Iris pigment epithelial cell (primary cell): ENCODE measurements at places on chromosomes 12 and 14.
A peak's percentile ranks its signal among the peaks of the same experiment; 100 is the strongest.

GRCh38 chr12:121793838-121794533 lies 498 bp upstream of the RHOF start:
- DNase-seq: peak; percentile 95

DNA sequence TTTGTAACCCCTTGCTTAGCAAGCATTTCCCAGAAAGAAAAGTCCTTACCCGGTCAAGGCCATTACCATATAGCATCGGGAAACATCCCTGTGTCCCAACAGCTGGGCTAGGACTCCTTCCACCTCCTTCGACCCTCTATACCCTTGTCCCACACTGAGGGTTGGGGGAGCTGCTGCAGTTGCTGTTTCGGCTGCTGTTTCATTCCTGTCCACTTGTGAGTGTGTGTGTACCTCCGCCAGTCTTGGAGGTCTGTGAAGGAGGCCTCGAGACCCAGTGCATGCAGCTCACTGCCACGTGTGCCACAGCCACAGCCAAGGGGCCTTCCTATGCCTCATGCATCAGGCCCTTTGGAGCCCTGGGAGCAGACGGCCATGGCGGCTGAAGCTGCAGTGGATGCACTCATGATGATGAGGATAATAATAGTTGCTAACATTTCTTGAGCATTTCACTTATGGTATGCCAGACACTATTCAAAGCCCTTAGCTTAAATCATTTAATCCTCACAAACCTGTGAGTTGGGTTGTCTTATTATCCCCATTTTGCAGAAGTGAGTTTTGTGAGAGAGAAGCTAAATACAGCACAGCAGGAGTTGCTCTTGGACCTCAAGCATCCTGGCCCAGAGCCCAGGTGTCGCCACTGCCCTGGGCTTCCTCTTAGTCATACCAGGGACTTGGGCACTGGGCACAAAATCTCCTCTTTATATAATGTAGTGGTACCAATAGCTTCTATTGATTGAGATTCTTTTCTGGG lies 156.5 kb downstream of the PRKCH start:
- DNase-seq: peak; percentile 77

GRCh38 chr12:80176706-80177105 lies 77.4 kb downstream of the OTOGL start:
- peak; percentile 42 for DNase-seq

DNA sequence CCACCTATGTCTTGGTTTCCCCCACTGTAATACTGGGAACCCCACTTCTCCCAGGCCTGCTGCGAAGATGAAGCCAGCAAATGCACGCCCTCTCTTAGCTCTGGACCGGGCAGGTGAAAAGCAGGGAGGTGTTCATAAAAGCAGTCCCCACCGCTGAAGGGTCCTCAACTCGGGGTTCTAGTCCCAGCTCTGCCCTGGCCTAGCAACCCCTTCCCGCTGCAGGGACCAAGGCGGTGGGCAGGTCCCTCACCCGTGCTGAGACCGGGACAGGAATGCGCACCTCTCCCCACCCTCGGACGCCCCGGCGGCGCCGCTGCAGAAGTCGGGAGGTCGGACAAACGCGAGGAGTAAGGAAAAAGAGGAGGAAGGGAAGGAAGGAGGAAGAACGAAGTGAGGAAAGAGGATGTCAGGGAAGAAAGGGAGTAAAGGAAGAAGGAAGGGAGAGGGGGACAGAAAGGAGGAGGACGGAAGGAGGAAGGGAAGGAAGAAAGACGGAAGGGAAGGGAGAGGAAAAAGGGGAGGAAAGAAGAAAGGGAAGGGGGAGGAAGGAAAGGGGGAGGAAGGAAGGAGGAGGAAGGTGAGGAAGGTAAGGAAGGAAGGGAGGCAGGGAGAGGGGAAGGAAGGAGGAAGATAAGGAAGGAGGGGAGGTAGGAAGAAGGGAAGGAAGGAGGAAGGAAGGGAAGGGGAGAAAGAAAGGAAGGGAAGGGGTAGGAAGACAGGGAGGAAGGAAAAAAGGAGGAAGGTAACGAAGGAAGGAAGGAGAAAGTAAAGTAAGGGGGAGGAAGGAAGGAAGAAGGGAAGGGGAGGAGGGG lies 701 bp downstream of the SPRING1 start:
- no peak for DNase-seq

GRCh38 chr12:75774261-75775052 lies 257.1 kb downstream of the PHLDA1 start:
- DNase-seq: no peak

GRCh38 chr12:12539028-12539810 lies 23.4 kb downstream of the DUSP16 start:
- DNase-seq: no peak

- DNase-seq: no peak
These were observed 13.0 kb upstream of the GNG2 start for GRCh38 chr14:51847489-51847796.

DNA sequence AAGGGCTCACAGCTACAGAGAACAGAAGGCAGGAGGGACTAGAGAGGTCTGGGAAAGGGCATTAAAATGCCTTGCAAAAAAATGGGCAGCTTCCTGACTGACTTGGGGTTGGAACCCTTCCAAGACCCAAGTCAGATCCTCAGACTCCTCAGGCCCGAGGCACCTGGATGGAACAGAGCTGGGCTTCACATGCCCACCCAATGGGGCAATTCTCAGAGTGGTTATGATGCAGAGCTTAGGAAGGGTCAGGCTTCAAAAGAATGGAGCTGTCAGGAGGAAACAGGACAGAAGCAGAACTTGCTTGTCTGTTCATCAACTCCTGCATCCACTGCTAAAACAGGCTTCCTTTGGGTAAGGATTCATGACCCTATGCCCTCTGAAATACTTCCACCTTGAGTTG lies 9.7 kb upstream of the KRT1 start:
- DNase-seq: no peak

DNA sequence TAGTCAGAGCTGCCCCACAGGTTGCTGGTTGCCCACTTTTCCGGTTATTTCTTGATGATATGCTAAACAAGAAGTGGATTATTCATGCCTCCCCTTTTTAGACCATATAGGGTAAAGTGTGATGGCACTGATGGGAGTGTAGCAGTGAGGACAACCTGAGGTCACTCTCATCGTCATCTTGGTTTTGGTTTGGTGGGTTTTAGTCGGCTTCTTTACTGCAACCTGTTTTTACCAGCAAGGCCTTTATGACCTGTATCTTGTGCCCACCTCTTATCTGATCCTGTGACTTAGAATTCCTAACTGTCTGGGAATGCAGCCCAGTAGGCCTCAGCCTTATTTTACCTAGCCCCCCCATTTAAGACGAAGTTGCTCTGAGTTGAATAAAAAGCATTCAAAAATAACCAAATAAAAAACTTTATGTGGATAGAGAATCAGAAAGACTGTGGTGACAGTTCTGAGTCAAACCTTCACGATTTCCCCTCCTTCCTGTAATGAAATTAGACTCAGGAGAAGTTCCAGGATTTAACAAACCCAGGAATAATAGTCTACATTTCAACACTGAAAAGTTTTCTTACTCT lies 144.2 kb downstream of the PAWR start:
- no peak for DNase-seq

- DNase-seq: peak; percentile 70
These were observed 246.9 kb downstream of the DPF3 start for GRCh38 chr14:72646861-72647528.

DNA sequence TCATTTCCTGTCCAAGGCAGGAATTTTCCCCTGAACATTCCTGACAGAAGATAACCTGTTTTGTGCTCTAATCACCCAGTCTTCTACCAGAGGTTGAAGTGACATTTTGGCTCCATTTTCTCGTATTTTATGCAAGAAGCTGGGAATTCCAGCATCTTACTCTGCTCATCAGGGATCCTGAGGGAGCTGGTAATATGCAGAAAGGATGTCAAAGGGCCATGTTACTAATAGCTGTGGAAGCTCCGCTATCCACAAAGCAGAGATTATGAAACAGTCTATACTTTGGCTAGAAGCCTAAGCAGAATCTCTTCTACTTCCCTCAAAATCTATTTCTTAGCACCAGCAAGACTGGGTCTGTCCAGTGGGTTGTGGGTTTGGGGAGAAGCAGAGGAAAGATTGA lies 613.0 kb downstream of the DIO2 start:
- peak; percentile 84 for DNase-seq

- no peak for DNase-seq
These were observed 197.7 kb downstream of the NAV3 start for GRCh38 chr12:78028426-78028825.

- DNase-seq: no peak
These were observed 21.5 kb downstream of the SLC7A8 start for GRCh38 chr14:23162005-23162404.

GRCh38 chr14:71061458-71061857 lies 154.2 kb downstream of the PCNX1 start:
- DNase-seq: peak; percentile 72

DNA sequence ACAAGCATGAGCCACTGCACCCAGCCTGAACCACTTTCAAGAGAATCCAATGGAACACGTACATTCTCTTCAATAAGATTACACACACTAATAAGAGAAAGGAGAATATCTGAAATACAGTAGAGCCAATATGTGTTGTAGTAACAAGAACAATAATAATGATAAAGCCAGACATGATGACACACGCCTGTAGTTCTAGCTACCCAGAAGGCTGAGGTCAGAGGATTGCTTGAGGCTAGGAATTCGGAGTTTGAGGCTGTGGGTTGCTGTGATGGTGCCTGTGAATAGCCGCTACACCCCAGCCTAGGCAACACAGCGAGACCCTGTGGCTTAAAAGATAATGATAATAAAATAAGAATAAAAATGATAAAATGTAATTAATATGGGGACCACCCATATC lies 15.6 kb downstream of the APOBEC1 start:
- no peak for DNase-seq

- DNase-seq: no peak
These were observed 149.2 kb downstream of the DYRK2 start for GRCh38 chr12:67797753-67798152.

GRCh38 chr12:66061557-66062289 lies 68.8 kb downstream of the LLPH start:
- no peak for DNase-seq

- DNase-seq: peak; percentile 94
These were observed 1.2 kb downstream of the ITGB7 start for GRCh38 chr12:53205747-53206419.

DNA sequence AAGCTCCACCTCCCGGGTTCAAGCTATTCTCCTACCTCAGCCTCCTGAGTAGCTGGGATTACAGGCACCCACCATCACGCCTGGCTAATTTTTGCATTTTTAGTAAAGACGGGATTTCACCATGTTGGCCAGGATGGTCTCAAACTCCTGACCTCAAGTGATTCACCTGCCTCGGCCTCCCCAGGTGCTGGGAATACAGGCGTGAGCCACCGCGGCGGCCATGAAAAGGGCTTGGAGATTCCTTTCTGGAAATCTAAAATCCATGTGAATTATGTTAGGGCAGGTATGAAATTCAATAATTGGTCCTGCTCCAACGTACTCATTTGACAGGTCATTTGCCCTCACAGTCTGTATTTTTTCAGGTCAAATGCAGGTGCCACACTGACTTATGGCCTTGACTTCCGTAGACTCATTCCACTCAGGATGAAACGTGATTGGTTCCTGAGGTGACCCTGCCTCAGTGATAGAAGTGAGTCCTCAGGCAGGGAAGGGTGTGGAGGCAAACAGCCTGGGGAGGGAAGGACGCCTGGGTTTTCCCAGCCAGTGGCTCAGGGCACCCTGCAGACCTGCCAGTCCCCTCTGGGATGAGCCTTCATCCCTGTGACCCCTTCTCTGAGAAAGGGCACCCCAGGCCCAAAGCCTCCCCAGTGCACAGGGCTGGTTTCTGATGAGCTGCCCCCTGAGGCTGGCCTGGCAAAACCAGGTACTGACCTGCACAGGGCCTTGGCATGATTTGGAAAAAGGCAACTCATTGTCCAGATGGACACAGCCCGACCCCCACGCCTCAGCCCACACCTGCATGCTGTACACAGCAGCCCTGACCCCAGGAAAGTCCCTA lies 48.7 kb downstream of the PSMA6 start:
- no peak for DNase-seq

DNA sequence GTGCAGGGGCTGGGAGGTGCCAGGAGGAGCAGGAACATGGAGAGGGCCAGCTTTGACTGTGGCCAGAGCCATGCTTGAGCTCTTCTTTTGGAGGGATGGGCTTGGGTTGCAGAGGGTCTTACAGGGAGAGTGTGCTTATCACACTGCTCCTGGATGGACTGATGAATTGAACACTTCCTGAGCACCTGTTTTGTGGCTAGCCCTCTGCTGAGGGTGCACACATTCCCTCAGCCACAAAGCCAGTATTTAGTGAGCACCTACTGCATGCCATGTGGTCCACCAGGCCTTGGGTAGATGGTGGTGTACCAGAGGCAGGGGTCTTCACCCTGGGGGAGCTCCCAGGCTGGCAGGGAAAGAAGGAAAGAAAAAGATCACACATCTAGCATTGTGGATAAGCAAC lies 118.9 kb downstream of the SLC25A47 start:
- DNase-seq: no peak

- peak; percentile 58 for DNase-seq
These were observed 2.9 kb downstream of the RDH12 start for GRCh38 chr14:67704484-67705089.

DNA sequence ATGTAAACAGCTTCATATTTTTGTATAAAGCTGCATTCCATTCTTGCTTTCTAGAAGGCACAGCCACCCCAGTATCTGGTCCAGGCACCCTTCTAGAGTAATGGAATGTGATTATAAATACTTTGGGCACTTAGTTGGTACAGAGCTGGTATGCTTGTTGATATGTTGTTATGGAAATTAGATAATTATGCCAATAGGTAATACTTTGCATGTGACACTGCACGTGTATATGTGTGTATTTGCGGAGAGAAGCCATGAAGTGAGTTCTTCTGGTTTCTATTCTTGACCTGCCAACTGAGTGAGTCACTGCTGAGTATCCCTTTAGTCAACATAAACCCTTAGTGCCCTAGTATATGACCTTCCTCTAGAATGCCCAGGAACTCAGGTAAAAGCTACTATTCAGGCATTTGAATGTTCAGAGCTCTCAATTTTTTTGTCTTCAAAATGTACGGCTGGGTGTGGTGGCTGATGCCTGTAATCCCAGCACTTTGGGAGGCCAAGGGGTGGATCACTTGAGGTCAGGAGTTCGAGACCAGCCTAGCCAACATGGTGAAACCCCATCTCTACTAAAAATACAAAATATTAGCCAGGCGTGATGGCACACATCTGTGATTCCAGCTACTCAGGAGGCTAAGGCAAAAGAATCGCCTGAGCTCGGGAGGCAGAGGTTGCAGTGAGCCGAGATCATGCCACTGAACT lies 6.2 kb upstream of the TCP11L2 start:
- peak; percentile 73 for DNase-seq

GRCh38 chr14:31966896-31967668 lies 110.0 kb upstream of the ARHGAP5 start:
- no peak for DNase-seq

DNA sequence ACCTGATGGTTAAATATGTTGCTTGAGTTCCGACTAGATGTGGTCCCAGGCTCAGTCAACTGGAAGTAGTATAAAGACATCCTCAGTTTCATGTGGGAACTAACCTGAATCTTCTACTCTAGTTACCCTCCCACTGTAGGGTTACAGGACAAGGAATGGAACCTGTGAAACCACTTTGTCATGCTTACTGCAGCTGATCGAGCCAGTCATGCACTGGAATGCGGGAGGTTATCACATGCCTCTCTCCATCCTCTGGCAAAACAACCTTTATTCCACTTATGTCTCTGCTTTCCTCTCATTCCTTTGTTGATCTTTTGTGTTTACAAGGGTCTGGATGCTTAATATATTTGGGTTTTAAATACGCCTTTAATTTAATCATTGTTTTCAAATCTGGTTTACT lies 111.9 kb upstream of the DDHD1 start:
- DNase-seq: no peak
